ENCODE measurements at places on chromosomes 6 and 20.

GRCh38 chr6:105994118-105994590 is 92.0 kb upstream of the PRDM1 start:
- peak; percentile 45 for DNase-seq

DNA sequence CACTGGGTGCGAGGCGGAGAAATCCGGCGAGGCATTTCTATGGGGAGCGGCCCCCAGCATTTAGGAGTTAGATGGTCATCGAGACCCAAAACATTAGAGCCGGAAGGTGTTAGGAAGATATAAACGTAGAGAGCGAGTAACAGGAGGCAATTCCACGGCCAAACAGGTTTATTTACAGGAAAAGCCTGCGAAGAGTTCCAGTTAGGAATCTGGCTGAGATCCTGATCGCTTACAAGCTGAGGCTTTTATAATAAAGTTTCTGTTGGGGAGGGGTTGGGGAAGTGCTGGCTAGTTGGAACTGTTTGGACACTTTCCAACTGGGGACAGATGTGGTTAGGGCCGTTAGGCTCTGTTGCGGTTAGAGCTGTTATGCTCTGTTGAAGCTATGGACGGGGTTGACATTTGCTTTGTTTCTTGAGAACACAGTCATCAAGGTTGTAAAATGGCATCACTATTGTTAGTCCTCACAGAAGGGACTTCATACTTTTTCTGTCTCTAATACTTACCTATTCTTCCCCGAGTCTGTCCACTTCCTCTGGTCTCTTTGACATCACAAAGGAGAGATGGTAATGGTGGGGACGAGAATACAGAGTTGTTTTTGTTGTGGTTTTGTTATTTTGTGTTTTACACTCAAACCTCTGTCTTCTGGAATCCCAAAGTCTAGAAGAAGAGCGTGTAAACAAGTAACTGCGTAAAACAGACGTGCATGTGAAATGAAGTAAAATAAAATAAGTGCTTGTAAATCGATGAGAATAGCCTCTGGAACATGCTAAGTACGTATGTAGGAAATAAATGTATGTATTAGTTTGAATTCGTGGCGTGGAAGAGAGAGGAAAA is 554 bp upstream of the ZSCAN31 start:
- DNase-seq: no peak

DNA sequence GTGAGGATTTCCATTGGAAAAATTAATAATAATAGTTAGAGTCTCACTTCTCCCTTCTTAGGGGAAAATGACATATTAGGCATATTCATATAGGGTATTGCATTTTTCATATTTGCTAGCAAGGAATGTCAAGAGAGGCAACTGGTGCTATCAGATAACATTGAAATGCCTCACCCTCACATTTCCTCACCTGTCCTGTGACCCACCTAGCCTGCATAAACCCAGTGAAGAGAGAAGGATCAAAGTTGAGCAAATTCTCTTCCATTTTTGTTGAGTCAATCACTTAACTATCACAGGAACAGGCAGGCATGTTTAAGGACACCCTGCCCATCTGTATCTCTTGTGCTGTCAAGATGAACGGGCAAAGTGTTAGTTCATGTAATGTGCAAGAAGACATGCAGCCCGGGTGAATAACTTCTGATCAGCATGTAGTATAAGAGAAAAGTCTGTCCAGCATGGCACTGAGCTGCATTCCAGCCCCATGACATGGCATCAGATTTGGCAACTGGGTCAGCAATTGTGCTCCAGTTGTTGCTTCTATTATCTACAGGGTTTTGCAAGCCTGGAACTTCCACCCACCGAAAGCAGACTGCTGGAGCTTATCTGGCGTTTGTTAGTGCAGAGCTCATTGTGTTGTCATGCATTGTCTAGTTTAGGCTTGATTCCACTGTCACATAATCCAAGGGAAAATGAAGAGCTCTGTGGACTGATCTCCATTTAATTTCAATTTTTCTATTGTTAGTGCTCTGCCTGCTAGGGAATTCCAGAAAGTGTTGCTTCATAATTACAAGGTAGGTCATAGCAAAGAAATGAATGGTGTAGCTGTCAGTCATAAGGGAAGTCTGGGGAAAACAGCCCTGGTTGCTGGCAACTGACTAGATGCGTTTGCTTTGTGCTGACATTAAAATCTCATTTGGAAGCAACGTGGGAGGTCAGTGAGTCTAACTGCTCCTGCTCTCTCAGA is 138.4 kb upstream of the TNFAIP3 start:
- DNase-seq: no peak

DNA sequence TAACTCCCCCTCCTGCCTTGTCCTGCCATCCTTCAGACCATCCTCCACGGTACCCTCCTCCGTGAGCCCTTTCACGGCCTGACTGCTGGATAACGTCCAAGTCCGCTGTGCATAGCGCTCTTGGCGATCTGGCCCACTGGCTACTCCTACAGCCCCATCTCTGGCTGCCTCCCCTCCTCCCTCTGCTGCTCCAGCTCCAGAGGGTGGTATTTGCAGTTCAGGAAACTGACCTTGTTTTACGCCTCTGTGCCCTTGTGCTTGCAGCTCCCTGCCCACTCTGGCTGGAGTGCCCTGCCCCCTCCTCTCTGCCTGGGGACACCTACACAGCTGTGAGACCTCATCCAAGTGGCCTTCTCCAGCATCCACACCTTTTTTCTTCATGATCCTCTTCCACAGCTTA is 6.5 kb upstream of the RREB1 start:
- DNase-seq: no peak

DNA sequence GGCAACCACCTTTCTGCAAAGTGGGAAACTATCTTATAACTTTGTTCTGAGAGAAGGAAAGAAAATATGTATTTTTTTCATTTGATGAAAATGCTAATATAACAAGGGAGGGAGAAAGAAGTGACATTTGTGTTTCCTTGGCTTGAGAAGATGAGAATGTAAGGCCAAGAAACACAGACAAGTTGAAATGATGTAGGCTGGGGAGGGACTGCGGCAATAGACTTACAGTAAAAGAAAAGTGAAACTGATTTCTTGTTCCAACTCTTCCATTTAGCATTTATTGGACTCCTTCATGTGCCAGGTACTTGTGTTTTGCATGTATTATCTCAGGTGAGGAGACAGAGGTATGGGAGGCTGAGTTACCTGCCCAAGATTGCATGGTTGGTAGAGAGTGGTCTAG is 130.9 kb downstream of the CARMIL1 start:
- DNase-seq: no peak

GRCh38 chr6:11363881-11364576 is 131.6 kb upstream of the NEDD9 start:
- DNase-seq: peak; percentile 83

- no peak for DNase-seq
These were observed 1104.0 kb downstream of the EPHA7 start for GRCh38 chr6:92315312-92315711.
